COLO829 (cell line): ENCODE measurements at places on chromosomes 12 and 14.
A peak's percentile ranks its signal among the peaks of the same experiment; 100 is the strongest.

DNA sequence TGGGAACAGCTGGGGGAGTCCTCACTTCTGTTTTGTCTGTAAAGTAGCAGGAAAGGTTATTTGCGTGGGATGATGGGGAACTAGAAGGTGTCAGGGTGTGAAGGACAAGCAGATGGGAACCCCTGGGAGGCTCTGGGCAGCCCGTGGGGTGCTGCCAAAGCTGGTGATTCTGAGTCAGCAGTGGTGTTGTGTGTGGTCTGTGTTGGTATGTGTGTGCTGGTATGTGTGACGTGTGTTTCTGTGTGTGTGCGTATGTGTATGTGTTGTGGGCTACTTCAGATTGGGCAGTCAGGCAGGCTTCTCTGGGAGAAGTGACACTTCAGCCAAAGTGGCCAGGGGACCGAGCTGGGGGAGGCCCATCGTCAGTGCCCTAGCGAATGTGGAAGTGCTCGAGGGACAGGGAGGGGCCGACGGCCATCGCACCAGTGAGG lies 15.3 kb upstream of the BDKRB2 start:
- DNase-seq: no peak

DNA sequence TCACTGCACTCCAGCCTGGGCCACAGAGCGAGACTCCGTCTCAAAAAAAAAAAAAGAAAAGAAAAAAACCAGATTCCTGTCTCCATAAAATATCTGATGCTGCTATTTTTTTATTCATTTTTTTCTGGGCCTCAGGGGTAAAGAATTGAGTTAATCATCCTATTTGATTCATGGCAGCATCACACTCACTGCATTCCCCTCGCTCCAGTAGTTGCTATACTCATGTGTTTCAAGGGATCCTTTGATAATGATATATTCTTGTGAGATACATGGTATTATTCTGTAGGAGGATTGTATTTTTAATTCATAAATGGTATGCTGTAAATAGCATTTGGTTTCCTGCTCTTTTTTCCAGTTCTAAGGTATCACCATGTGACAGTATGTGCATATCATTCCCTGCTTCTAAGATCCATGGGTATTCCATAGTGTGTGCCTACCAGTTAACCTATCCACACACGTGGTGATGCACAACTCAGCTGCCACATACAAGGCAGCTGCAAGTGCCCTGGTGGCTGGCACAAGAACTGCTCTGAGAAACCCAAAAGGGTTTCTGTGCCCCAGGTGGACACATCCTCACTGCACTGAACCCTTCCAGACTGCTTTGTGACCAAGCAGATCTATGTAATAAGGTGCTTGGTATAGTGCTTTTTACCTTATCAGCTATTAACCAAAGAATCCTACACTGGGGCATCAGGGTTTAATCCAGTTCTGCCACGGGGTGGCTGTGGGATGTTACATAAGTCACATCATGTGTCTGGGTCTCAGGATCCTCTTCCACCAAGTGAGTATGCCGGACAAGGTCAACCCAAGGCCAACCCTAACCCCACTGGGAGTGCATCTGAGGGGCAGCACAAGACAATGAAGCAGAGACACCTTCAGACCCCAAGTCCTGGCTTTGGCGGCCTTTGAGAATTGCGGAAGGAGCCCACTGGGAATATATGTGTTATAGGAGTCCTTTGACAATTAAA lies 74.6 kb downstream of the ZFP36L1 start:
- DNase-seq: no peak

- no peak for DNase-seq
Measured at GRCh38 chr14:20624495-20625070, 16.9 kb downstream of the OR6S1 start.

DNA sequence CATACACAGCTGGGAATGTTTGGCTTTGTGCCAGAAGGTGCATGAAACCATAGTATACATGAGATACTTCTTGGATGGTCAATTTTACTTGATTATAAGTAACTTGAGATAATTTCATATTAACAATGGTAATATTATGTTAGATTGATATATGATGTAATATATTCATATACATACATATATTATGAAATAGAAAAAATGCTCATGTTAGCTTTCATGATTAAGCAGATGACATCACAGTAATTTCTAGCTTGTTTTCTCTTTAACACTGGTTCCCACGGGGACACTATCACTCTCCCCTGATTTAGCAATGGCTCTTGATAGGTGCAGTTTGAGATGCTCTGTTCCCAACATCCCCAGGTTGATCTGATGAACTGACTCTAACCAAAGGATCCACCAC lies 35.4 kb upstream of the NTF3 start:
- DNase-seq: no peak

GRCh38 chr14:46480817-46481216 lies 170.8 kb downstream of the RPL10L start:
- no peak for DNase-seq

- DNase-seq: no peak
Measured at GRCh38 chr12:95774311-95775045, 16.1 kb downstream of the NTN4 start.

GRCh38 chr12:119842380-119842779 lies 34.7 kb downstream of the CIT start:
- DNase-seq: peak; percentile 86

DNA sequence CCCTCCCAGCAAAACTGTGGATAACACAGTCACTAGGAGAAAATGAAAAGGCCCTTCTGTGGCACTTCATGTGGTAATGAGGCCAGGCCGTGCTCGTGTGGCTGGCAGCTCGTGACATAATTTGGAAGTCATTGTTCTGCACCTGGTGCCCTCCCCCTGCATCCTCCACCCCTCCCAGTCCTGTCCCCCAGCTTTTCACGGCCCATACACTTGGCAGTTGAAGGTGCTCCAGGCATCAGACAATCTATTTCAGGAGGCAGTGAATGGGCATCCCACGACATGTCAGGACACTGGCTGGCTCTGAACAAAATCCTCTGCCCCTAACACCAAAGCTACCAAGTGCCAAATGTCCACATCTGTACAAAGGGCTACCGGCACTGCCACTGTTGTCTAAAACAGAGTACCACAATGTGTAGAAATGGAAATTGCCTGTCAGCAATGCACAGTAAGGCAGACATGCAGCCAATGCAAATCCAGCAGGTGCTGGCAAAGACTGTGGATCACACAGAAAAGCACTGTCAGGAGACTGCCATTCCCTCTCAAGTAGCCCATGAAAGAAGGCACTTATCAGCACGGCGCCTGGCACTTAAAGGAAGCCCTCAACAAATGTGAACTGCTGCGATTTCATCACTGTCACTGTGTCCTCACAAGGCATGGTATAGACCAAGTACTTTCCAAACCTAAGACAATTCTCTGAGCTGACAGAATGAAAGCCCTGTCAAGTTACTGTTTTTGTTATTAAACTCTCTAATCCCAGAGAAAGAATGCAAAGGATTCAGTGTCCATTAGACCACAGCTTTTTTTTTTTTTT lies 39.1 kb downstream of the CORO1C start:
- peak; percentile 20 for DNase-seq

GRCh38 chr12:95995238-95996031 lies 709 bp downstream of the HAL start:
- DNase-seq: no peak

DNA sequence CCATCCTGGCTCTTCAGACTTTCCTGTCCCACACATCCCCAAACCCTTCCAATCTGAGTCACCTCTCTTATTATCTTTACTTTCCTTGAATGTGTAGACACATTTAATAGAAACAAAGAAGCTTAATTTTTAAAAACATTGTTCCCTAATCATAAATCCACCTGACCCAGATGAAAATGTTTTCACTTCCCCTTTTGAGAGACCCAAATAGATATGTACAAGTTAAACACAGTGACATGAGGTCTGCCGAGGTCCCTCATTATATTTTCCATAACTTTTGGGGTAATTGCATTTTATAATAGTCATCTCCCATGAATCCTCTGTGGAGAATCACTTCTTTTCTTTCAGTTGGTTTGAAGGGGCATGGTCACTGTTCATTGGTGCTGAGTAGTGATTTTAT lies 191.1 kb downstream of the GRIN2B start:
- DNase-seq: no peak

DNA sequence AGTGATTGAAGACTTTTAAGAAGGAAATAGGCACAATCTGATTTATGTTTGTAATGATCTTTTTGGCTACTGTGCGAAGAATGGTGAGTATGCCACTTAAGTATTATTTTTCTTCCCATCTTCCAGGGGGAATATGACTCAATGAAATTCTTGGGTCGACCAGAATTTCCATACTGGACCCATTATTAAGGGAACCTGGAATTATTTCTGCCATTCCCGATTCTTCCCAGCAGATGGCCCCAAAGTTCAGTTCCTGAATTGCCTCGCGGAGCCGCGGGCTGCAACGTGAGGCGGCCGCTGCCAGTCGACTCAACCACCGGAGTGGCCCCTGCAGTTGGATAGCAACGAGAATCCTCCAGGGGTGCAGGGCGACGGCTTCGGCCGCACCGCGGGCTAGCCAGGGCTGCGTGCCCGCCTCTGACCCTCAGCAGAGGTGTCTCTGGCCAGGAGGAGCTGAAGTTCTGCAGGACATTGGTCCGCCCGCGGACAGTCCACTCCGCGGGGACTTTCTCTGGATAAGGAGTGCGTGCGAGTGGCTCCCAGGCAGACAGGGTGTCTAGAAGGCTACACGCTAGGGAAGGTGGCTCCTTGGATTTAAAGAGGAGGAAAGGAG lies 628 bp upstream of the TSHR start:
- DNase-seq: peak; percentile 73

DNA sequence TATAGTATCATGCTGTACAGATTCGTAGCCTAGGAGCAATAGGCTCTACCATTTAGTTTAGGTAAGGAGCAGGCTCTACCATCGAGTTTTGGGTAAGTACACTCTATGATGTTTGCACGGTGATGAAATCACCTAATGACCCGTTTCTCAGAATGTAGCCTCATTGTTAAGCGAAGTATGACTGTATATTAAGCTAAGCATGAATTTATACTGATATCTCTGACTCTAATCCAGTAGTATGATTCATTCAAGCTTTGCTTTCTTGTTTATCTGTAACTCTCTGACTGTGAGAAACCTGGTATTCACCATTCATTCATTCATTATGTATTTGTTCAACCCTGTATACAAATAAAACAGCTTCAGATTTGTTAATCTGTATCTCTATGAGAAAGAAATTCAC lies 283.9 kb upstream of the PRICKLE1 start:
- no peak for DNase-seq

GRCh38 chr12:64186789-64187188 lies 35.3 kb downstream of the KICS2 start:
- DNase-seq: no peak

GRCh38 chr12:2681450-2682205 lies 113.1 kb upstream of the FKBP4 start:
- DNase-seq: no peak

DNA sequence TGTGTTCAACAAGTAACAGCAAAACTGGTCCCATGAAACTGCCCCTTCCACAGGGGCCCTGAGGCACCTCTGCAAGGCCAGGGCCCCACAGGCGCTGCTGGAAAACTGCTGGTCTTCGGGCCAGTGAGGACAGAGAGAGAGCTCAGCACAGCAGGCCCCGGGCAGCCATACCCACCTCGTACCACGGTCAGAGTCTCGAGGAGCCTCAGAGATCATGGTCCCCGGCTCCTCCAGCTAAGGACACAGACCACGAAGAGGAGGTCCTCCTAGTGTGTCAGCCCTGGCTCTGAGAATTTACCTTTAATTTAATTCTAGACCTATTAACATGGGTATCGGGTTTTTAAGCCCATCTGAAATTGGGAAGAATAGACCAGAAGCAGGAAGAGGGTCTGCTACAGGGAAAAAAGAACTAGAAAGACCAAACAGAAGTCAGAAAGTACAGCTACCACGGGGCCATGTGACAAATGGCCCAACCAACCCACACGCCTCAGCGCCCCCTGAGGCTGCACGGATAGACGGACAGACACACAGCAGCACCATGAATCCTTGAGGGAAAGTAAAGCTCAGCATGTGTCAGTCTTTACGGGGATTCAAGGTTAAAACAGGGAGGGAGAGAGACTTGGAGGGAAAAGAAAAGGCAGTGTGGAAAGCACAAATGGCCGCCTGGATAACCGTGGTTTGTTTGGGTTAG lies 22.9 kb downstream of the ANKRD9 start:
- DNase-seq: no peak

DNA sequence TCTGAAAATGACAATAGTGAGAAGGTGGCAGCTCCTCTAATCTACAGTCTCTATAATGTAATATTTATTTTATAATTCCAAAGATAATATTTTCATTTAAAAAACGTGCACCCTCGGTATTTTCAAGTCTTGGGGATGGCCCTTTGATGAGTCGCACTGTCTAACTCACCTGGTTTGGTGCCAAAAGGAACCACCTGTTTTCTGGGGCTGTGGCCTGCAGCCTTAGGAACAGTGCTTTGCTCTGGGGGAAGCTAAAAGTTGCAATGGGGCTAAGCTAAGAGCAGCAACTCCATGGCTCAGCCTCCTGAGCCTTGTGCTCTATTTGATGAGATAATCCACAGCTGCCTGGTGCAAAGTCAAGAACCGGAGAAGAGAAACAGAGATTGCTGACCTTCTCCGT lies 6.4 kb upstream of the ENDOU start:
- DNase-seq: no peak

DNA sequence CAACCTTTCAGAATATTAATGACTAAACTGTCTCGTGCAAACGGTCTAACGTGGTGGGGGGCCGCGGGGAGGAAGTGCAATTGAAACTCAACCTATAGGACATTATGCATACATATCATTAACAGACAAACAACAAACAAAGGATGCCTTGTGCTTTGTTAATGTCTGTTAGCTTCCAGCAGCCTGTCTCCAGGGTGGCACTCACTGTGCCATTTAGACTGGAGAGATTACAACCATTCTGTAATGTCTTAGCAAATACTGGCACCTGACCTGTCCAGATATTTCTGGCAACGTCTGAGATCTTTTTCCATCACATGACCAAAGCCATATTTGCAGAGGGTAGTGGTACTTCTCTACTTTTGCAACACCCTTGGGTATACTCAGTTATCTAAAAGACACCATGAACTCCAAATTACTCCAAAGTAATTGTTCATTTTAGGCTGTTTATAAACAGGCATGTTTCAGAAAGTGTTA lies 11.6 kb downstream of the BHLHE41 start:
- peak; percentile 68 for DNase-seq

DNA sequence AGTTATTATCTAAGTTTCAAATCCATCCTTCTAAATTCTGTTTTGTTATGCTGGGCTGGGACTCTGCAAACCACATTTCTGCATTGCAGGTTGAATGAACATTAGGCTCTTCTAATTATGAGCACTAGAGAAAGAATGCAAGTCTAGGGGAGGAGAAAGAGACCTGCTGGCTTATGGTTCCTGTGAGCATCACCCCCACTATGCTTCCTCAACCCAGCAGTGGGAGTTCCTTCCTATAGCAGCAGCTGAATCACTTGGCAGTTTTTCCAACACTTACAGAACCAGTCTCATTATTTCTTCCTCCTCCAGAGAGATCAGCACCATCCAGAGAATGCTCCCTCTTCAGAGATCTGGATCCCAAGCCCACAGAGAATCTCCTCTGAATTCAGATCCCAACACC lies 297.7 kb upstream of the CLEC14A start:
- no peak for DNase-seq

DNA sequence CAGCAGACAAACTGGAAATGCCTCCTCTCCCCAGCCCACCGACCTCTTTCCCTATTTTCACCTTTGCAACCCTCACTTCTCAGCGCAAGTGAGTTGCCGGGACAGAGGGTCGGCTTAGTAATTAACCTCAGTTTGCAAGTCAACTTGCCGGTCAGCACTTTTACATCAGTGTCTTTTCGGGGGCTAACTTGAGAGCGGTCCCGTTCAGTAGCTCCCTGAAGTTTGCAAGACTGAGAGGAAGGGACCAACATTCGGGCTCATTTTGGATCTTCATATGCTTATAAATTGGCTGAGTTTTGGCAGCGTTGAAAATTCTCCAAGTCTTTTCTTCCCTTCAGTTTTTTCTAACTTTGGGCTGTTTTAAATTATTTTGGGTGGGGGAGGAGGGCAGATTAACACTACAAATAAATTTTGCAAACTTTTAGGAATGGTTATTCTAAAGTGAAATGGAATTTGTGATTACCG lies 846 bp downstream of the BRMS1L start:
- DNase-seq: no peak
